ENCODE measurements at places on chromosomes 1 and 21. TPM values are rescaled to one million over a fixed set of nuclear protein-coding genes. Genes with fewer than 3 reads are reported as not detected.

The BRDT gene
- 1.0 TPM for polyA plus RNA-seq

The C1QC gene
- 35.5 TPM for polyA plus RNA-seq

DNA sequence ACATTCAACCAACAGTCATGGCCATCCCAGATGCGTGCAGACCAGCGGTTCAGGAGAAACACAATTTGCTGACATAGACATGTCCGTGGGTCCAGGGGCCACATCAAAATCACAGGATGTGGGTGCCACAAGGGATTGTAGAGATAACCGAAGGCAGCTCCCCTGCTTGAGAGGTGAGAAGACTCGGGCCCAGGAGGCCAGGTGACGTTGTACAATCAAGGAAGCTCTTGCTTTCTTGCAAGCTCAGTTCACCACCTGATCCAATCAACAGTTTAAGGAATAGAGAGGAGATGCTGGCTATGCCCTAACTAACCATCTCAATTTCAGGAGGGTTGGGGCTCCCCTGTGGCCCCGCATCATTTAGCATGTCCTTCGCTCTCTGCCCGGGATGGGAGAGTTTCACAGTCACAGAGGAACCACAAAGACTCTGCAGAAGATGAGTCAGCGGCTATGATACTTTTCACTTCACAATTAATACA is 19.5 kb downstream of the UBASH3A start:
- no peaks in the 10 kb centered on the region for H3K36me3 ChIP-seq
- H3K4me3 ChIP-seq = no peak overlapping the region
- no peak overlapping the region for H3K27ac ChIP-seq
- H3K4me1 ChIP-seq = peaks cover 3% of the 10 kb centered on the region
- DNase-seq = no peak

DNA sequence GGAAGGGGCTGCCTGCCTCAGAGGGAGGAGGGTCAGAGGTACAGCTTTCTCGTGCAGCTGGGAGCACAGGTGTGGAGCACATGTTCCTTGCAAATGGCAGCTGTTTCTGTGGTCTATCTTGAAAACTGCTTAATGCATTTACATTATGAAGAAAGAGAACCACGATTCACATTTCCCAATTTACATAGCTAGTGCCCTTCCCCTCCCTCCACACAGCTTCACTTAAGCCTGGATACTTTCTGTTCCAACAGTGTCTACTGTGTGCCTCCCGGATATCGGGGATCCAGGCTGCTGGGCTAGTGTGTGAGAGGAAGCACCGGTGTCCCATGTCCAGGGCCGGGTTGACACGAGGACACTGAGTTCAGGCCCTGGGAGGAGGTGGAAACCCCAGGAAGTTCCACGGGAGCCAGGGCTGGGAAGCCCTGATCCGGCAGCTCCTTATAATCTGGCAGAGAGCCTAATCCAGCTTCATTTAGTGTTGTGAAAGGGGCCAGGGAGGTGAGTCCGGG is 31.6 kb downstream of the TMCC2 start:
- no peak for DNase-seq
- H3K27me3 ChIP-seq = no peaks in the 10 kb centered on the region
- no peak overlapping the region for H3K4me3 ChIP-seq
- H3K4me1 ChIP-seq = peaks cover 41% of the 10 kb centered on the region

GRCh38 chr1:177301425-177302124 is 130.8 kb downstream of the BRINP2 start:
- no peaks in the 10 kb centered on the region for H3K36me3 ChIP-seq
- no peak overlapping the region for H3K4me3 ChIP-seq
- no peak overlapping the region for H3K27ac ChIP-seq
- no peaks in the 10 kb centered on the region for H3K27me3 ChIP-seq

Data from muscle of leg (tissue), 16 donors.